ENCODE measurements at places on chromosomes 6 and 20. TPM values are rescaled to one million over a fixed set of nuclear protein-coding genes. Genes with fewer than 3 reads are reported as not detected.
A peak's percentile ranks its signal among the peaks of the same experiment; 100 is the strongest.

The GJE1 gene
- not detected for total RNA-seq

The PROKR2 gene
- not detected for total RNA-seq

The MYBL2 gene
- 0.13 TPM for total RNA-seq

The HLA-DQB1 gene
- 3.7 TPM for total RNA-seq

DNA sequence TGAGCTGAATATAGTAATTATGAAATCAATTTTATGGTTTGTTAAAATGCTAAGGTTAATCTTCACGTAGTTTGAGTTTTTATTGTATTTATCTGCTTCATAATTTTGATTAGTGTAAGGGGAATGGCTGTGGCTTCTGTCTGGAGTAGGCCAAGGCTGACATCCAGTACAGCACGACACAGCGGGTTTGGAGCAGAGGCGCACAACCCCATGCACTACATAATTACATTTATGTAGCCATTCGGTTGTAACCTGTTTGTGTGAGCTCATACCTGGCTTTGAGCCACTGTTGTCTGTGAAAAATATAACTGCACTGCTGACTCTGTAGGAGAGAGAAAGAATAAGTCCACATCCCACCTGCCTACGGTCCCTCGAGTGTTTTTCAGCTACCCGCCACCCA is 615.5 kb downstream of the EYS start:
- DNase-seq, result no peak

DNA sequence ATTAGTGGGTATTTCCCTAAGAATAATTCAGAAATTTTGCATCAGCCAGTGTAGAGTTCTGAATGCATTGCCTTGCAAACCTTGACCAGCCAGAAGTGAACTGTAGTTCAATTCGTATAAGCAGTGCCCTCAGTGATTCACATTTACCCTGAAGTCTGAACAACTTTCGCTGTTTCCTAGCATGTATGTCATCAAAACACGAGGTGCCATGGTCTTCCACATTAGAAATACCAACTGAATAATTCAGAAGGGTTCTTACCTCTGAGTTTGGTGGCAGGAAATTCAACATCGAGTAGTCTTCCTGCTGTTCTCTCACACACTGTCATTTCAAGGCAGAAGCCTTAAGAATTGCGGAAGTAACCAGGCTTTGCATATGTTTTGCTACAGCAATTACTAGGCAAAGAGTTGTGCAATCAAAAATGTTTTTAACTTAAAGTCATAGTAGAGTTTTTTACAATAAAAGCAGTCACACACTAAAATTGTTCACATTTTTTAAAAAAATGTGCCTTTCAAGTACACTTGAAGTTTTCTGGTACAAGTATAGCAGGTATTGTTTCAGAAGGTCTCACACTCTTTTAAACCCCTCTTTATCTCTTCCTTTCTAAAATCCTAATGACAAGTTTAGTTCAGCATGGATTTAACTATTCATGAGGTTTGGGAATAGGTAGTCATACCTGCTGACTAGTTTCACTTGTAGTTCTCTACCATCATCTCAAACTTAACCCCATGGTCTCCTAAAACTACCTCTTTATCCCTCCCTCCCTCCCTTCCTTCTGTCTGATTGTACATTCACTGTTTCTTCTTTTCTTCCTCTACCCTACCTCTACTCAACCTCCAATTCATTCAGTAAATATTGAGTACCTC is 118.3 kb downstream of the STXBP5 start:
- no peak for DNase-seq

DNA sequence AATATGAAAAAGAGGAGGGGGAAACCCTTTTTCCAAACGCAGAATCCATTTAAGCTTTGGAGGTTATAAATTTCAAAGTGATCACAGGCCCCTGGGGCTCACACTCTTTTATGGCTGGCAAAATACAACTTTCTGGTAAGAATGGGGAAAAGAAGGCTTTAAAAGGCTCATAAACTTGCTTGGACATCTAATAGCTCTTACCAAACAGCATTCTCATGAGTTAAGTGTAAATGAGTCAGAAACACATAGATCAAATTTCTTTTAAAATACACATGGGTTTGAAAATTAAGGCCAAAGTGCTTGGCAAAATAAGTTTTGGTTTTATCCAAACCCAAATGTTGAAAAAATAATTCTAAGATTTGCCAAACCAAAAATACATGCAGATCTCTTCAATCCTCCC is 154.6 kb downstream of the SOBP start:
- no peak for DNase-seq

- no peak for DNase-seq
Measured at GRCh38 chr20:22578221-22579118, 5.9 kb downstream of the FOXA2 start.

DNA sequence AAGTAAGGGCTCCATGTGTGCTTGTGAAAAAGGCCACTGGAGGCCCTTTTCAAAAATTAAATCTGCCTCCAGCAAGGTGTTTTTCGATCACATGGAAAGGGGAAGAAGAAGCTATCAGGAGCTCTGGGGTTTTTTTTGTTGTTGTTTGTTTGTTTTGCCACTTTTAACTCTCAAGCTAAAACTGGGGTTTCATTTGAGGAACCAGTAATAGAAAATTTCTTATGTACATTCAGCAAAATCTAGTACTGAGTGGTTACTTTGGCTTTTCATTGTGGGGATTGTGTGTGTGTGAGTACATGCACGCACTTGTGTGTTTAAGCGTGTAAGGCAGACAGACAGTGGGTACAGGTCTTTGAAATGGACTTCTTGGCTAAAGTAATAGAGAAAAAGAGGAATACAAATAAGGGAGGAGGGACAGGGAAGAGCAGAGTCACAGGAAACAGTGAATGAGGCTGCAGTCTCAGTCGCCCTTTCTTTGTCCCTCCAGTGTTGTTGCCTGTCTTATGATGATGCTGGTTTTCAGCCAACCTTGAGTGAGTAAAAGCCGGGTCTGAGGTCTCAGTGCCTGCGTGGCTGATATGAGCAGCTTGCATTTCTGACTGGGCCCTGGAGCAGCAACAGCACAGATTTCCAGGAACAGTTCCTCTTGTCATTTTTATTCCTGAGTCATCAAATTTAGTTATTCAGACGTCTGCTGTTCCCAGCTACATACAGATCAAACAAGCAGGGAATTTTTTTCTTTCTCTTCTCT is 26.2 kb downstream of the SLC16A10 start:
- no peak for DNase-seq

DNA sequence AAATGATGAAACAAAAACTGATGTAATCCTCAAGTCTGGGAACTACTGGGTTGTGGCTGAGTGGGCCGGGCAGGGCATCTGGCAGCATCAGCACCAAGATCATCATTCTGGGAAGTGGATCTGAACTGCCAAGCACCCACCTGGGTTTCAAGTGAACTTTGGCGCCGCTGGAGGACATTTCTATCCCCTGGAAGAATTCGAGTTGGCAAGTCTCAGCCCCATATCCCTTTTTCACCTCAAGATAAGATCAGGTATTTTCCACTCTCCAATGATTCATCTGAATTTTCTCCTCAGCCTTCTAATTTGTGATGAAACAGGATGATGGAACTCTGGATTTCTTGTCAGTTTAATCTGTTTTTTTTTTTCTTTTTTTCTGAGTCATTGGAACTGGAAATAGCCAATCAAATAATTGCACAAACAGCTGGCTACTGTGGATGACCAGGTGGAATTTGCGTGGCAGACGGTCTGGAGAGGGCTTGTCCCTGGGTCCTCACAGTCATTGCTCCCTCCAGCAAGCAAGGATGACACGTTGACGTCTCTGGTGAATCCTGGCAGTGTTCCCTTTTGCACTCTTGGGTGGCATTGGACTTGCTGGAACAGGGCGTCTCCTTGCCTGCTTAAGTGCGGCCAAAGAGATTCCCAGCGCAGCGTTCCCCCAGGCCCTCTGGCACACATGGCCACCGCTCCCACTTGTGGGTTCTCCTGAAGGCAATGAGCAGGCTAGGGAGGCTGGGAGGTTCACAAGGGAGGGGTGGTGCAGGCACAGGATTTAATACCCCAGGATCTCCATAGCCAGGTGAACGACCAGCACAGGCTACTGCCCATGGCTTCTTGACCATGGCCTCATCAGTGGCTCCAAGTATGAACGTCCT is 80.4 kb downstream of the DHX35 start:
- DNase-seq, result no peak

- no peak for DNase-seq
Measured at GRCh38 chr6:156250593-156250992, 526.6 kb upstream of the ARID1B start.

DNA sequence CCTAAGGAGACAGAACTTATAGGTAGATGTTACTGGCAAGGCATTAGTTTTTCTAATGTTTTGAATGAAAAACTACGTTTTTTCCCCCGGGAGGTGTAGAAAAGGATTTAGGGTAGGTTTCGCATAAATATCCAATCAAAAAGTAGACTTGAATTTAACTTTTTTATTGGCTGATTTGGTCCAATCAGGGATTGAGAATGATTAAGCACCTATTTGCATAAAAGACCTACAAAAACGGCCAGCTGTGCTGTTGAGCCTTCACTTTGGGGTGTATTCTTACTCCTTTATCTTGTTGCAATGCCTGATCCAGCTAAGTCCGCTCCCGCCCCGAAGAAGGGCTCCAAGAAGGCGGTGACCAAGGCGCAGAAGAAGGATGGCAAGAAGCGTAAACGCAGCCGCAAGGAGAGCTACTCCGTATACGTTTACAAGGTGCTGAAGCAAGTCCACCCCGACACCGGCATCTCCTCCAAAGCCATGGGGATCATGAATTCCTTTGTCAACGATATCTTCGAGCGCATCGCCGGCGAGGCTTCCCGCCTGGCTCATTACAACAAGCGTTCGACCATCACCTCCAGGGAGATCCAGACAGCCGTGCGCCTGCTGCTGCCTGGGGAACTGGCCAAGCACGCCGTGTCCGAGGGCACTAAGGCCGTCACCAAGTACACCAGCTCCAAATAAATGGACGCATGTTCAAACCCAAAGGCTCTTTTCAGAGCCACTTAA is 113.5 kb upstream of the BTN3A2 start:
- peak; percentile 77 for DNase-seq

GRCh38 chr6:41801380-41801779 is 13.9 kb downstream of the TOMM6 start:
- DNase-seq, result no peak

- no peak for DNase-seq
Measured at GRCh38 chr6:167416676-167417430, 92.0 kb downstream of the TTLL2 start.

DNA sequence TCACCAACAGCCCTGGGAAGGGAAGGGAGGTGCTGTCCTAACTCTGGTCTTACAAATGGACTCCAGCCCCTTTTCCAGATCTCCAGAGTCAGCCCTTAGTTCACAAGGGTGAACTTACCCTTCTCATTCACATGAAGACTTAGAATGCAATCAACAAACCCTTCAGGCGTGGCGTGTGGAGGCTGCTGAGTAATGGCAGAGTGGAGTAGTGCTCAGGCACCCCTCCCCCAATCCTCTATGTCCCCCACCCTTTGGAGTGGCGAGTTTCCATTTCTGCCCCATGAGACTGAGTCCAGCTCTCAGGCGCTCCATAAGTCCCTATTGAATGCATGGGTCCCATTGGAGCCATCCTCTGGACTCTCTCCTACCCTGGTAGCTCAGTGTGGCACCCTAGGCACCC is 3.3 kb downstream of the SNAI1 start:
- DNase-seq, result no peak

DNA sequence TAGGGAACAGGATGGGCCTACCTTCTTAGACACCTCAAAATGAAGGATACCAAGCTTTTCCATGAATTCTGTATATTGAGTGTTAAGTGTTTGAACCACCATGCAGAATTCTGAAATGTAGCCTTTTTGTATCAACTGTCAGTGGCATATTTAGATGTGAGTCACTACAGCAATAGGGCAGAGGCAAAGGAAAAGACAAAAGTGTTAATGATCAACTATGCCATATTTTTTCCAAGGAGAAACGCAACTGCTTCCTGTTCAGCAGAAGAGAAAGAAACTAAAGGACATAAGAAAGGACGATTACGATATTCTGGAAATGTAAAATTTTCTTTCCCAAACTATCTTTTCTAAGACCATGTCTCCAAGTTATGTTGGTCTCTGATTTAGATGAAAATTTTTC is 104.6 kb upstream of the RSPO3 start:
- DNase-seq, result no peak

DNA sequence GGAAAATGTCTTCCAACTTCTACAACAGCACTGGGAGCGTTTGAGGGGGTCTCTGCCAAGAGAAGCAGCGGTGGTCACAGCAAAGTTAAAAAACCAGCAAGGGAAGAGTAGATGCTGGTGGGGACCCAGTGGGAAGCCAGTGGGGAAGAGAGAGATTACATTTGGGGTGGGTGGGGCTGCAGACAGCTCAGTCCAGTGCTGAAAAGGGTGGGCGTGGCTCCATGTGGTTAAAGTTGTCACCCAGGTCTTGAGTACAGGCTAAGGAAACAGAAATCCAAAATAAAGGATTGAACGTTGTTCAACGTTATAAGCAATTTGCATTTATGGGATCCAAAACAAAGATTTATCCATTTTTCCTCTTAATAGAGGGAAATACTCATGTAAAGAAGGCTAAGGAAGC is 106.3 kb upstream of the LY86 start:
- no peak for DNase-seq

GRCh38 chr6:35719830-35720733 is 16.8 kb upstream of the ARMC12 start:
- no peak for DNase-seq
